ENCODE measurements at places on chromosomes 3 and 15.

GRCh38 chr3:8450618-8451017 is 51.0 kb upstream of the LMCD1 start:
- DNase-seq, result no peak

DNA sequence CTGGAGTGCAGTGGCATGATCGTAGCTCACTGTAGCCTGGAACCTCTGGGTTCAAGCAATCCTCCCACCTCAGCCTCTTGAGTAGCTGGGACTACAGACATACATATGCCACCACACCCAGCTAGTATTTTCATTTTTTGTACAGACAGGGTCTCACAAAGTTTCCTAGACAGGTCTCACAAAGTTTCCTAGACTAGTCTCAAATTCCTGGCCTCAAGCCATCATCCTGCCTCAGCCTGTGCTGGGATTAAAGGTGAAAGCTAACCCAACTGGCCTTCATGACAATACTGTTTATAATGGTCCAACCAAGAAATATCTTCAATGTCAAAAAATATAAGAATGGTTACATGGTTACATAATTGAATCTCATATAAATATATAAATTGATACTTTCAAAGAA is 24.0 kb downstream of the GPR176 start:
- no peak for DNase-seq

GRCh38 chr3:161366094-161366493 is 5.2 kb downstream of the SPTSSB start:
- no peak for DNase-seq

DNA sequence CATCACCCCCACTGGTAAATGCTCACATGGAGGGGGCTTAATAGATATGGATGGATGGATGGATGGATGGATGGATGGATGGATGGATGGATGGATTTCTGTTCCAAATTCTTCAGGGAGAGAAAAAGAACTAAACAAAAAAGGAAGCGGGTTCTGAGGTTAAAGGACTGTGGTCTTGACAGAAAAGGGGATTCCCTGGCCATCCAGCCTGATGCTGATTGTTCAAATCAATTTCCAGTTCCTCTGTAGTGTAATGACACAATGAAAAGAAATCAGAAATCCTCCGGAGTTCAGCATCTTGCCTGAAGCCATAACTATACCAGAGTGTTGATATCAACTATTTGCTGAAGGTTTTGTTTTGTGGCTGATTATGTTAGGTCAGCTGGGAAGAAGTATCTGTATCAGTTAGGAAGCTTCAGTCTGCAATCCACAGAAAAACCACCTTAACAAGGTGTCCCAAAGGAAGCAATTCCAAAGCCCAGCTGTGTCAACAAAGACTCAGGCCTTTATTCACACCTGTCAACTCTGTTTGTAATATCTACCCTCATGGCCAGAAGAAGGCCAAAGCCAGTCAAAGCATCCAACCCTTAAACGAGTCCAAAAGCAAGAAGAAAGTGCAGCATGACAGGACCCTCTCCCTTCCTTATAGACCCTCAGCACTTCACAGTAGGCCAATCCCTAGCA is 24.5 kb upstream of the RASA2 start:
- no peak for DNase-seq

- DNase-seq, result no peak
These were observed 279.4 kb upstream of the TLE3 start for GRCh38 chr15:70376929-70377691.

DNA sequence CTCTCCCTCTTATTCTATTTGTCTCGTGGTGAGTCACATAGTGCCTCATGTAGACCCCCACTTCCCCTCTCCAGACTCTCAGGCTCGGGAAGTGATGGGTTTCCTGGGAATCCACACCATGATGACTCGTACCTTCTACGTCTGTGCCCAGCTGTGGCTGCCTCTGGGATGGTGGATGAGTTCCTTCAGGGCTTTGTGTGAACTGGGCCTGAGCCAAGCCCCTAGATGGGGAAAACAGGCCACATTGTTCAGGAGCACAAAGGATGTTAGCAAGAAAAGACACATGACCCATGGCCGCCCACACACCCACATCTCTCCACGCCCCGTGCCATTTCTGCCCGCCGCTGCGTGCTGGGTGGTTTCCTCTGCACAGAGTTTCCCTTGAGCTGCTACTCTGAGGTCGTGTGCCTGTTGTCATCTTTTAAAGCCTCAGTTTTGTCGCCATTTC is 10.5 kb downstream of the ISG20 start:
- DNase-seq, result peak; percentile 46

DNA sequence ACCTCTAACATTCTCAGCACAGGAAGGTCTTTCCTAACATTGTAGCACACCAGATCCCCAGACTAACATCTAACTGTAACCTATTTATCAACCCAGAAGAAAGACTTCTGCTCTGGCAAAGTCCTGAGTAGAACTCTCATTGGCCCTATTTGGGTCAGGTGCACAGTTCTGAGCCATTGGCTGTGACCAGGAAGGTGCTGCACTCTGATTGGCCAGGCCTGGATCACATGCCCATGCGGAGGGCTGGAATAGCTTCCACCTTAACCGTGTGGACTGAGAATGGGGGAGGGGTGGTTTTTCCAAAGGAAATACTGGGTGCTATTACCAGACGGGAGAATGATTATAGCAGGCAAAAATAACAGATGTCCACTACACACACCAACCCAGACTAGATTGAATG is 11.5 kb downstream of the FEZF2 start:
- no peak for DNase-seq

GRCh38 chr15:66780973-66781718 is 79.1 kb downstream of the SMAD6 start:
- DNase-seq, result no peak

All from T-helper 1 cell (primary cell).